ENCODE measurements at places on chromosomes 2 and 18.

GRCh38 chr2:78132391-78133370 lies 610.5 kb upstream of the LRRTM4 start:
- no peak for DNase-seq

DNA sequence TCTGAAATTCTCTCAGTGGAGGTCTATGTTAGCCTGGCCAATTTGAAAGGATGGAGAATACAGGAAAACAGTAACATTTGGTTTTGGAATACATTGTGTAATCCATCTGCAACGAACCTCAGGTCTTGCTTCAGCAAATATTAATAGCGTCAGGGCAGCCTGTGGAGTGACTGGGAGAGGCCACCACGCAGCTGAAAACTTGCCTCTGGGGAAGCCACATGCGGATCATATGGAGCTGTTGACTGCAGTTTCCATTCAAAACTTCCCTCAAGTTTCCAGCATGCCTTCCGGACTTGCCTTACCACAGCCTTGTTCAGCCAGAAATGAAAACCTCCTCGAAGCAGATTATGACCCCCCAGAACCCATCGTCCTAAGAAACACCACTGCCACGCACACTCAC lies 25.7 kb downstream of the BCL11A start:
- no peak for DNase-seq

- DNase-seq: no peak
Observed at GRCh38 chr2:16622399-16622968, 43.1 kb downstream of the CYRIA start.

DNA sequence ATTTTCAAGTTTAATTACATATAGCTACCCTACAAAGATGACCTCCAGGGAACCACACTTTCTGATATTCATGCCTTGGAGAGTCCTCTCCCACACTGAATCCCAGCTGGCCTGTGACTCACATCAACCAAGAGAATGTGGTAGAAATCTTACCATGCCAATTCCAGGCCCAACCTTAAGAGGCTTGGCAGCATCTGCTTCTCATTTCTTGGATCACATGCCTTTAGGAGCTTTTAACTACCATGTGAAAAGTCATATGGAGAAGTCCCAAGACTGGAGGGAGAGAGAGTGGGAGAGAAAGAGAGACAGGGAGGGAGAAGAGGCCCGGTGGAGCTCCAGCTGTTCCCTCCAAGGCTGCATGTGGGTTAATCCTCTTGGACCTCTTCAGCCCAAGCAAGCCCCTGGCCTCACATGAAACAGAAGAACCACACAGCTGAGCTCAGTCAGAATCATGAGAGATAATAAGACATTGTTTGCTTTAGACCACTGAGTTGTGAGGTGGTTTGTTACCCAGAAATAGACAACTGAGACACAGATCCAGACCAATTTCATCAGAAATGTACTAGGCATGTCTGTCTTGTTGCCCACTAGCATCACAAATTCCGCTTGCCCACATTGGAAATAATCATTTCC lies 190.7 kb downstream of the MTCL1 start:
- DNase-seq: no peak

DNA sequence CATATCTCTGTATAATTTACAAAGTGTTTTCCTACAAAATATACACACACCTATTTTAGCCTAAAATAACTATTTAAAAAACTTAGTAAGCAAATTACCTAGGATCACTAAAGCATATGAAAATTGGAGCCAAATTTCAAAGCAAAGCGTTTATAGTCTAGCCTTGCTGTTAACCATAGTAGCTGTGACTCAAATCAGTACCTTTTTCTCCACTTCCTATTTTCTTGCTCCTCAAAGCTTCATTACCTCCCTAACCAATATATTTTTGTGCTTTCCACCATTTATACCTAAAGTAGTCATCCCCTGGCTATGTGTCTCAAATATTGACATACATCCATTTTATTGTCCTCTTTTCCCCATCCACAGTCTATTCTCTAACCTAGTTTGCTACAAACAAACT lies 73.1 kb downstream of the ERBB4 start:
- DNase-seq: no peak

DNA sequence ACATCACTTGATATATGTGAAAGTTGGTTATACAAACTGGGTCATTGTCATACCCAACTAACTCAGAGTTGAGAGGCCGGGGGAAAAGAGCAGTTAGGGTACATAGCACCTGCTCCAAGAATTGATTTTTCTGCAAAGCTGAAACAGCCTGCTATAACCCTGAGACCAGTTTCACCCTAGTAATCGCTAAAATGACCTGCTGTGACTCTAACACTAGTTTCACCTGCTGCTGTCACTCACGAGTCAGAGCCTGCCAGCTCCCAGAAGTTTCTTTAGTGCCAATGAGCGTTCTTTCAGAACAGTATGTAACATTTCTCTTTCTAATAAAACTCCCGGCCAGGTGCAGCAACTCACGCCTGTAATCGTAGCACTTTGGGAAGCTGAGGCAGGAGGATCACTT lies 28.0 kb downstream of the SRSF7 start:
- no peak for DNase-seq

- DNase-seq: no peak
Observed at GRCh38 chr18:78965917-78966792, 13.5 kb upstream of the SALL3 start.

- no peak for DNase-seq
Observed at GRCh38 chr2:65566617-65567016, 134.2 kb upstream of the SPRED2 start.

DNA sequence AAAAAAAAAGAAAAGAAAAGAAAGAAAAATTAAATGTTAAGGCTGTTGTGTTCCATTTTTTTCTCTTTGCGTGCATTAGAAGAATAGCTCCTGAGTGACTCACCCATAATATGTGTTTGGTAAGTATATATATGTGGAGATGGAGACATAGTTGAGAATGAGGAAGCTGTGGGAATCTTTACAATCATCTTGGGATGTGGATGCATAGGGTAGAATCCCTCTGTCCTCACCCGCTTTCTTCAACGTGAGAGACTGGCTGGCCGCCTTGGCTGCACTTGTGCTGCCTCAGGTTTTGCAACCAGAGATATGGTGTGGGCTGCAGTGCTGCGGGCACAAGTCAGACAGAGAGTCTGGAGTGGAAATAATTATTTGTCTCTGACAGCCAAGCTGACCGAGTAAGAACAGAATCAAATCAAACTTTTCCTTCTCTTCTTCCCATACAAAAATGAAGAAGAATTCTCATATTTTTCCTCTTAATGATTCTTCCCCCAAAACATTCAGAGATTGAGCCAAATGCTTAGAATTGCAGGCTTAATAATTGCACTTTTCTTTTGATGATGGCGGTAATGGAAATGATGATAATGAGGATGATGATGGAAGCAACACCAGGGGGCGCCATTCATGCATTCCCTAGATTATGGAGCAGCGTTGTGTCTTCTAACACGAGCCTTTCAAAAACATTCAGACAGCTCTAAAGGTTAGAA lies 48.5 kb downstream of the SERPINB7 start:
- DNase-seq: no peak

DNA sequence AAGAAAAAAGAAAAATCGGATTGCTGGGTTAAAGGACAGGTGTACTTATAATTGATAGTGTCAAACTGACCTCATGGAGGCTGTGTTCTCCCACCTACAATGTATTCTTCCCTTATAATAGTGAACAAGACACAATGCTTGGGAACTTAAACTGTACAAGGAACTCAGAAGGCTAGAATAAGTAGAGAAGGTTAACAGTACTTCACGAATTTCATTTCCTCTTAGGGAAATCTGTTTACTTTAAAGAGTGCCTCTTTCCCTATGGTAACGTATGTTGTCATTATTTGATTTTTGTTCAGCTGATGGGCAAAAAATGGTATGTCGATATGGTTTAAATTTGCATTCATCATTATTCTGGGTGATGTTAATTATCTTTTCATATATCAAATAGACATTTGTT lies 9.2 kb upstream of the HK2 start:
- no peak for DNase-seq
